ENCODE measurements at places on chromosomes 6 and 20. TPM values are rescaled to one million over a fixed set of nuclear protein-coding genes. Genes with fewer than 3 reads are reported as not detected.

Gene GPANK1
- total RNA-seq, result 20.0 TPM

Gene CLPSL2
- total RNA-seq, result not detected

Gene MAN1A1
- 24.8 TPM for total RNA-seq

Gene MAP3K7
- total RNA-seq, result 17.1 TPM

Gene PLN
- total RNA-seq, result 1,831 TPM

Gene TMC2
- not detected for total RNA-seq

DNA sequence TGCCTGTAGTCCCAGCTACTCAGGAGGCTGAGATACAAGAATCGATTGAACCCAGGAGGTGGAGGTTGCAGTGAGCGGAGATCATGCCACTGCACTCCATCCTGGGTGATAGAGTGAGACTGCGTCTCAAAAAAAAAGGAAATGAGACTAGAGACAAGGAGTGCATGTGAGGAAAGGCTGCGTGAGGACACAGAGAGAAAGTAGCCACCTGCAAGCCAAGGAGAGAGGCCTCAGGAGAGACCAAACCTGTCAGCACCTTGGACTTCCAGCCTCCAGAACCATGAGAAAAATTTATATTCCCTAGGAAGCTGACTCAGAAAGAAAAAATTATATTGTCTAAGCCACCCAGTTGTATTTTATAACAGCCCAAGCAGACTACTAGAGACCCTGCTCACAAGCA, 7.4 kb upstream of the BEND3 start:
- H3K4me1 ChIP-seq, result no peaks in the 10 kb centered on the region
- no peak for DNase-seq
- no peaks in the 10 kb centered on the region for H3K36me3 ChIP-seq
- no peak overlapping the region for H3K4me3 ChIP-seq
- no peaks in the 10 kb centered on the region for H3K27me3 ChIP-seq

DNA sequence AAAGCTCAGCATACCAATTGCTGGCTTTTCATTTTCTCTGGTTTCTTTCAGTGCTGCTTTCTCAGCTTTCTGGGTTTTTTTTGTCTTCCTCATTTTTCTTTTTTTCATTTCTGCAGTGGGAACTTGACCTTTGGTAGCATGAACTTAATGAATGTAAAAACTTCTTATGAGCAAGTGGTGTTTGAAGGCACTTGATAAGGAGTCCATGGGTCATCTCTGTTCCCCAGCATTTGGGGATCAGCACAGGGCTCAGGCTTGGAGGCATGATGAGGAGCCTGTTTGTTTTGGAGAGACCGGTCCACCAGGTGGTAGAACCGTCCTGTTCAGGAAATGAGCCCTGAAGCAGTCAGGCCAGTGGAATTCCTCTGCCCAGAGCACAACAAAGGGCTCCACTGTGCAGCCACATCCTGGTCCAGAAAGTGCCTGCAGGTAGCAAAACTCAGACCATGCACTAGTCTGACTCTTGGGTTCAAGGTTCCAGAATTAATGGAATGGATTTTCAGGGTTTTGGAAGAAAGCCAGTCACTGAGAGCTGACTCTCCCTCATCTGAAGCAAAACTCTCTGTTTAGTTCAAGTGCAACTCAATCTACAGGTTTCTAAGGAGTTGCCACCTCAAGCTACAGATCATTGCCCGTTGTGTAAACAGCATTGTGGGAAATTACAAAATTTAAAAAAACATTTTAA, 52.3 kb upstream of the ADGRF1 start:
- H3K36me3 ChIP-seq, result no peaks in the 10 kb centered on the region
- peaks cover 19% of the 10 kb centered on the region for H3K4me1 ChIP-seq
- H3K27me3 ChIP-seq, result no peaks in the 10 kb centered on the region
- no peak overlapping the region for H3K4me3 ChIP-seq
- DNase-seq, result no peak
- H3K27ac ChIP-seq, result no peak overlapping the region

GRCh38 chr6:136696238-136696637, 96.0 kb downstream of the MAP3K5 start:
- no peaks in the 10 kb centered on the region for H3K27me3 ChIP-seq
- no peak overlapping the region for H3K27ac ChIP-seq
- H3K4me1 ChIP-seq, result no peaks in the 10 kb centered on the region
- H3K36me3 ChIP-seq, result no peaks in the 10 kb centered on the region
- DNase-seq, result no peak
- H3K4me3 ChIP-seq, result no peak overlapping the region

DNA sequence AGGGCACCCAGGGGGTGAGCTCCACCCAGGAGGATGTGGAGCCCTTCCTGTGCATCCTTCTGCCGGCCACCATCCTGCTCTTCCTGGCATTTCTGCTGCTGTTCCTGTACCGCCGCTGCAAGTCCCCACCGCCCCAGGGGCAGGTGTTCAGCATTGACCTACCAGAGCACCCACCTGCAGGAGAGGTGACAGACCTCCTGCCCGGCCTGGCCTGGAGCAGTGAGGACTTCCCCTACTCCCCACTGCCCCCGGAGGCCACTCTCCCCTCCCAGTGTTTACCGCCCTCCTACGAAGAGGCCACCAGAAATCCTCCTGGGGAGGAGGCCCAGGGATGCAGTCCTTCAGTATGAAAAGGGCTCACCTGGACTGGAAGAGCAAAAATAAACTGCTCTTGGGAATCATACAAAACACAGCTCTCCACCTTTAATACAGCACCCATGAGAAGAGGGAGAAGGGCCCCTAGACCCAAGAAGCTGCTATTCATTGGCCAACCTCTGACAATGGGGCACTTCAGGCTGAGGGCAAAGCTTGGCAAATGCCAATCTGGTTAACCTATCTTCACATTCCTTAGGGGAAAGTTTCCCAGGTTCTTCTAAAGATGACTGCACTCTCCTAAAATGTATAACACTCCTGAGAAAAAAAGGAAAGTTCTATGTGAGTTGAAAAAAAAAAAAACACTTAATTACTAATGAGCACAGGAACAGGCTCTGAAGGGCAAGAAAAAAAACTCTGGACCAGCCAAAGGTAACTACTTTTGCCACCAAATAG, 5.0 kb downstream of the SMIM28 start:
- H3K4me3 ChIP-seq, result no peak overlapping the region
- no peak overlapping the region for H3K27ac ChIP-seq
- no peaks in the 10 kb centered on the region for H3K36me3 ChIP-seq
- no peaks in the 10 kb centered on the region for H3K27me3 ChIP-seq
- no peak for DNase-seq

DNA sequence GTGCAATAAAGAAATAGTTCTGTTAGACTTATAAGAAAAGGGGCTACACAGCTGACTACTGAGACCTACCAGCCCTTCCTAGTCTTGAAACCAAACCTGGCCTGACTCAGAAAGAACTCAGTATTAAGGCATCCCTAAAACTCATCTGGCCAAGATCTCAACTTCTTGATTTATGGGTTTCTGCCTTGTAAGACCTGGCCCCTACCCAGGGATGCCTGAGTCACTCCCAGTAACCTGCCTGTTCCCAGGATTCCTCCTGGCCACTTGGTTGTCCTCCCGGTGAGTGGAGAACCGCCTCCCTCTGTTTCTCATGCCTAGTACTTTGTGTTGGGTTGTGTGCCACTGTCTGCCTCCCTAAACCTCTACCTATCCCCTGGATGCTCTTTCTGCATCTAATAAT, 189.4 kb upstream of the PREP start:
- no peak overlapping the region for H3K4me3 ChIP-seq
- DNase-seq, result no peak
- H3K4me1 ChIP-seq, result peaks cover 8% of the 10 kb centered on the region
- H3K27ac ChIP-seq, result no peak overlapping the region
- H3K36me3 ChIP-seq, result no peaks in the 10 kb centered on the region

GRCh38 chr6:44022671-44023352, 104.4 kb downstream of the MRPL14 start:
- no peaks in the 10 kb centered on the region for H3K27me3 ChIP-seq
- H3K4me3 ChIP-seq, result no peak overlapping the region
- H3K36me3 ChIP-seq, result no peaks in the 10 kb centered on the region
- H3K4me1 ChIP-seq, result no peaks in the 10 kb centered on the region
- no peak overlapping the region for H3K27ac ChIP-seq

- H3K36me3 ChIP-seq, result no peaks in the 10 kb centered on the region
- H3K27me3 ChIP-seq, result no peaks in the 10 kb centered on the region
- no peaks in the 10 kb centered on the region for H3K4me1 ChIP-seq
- H3K27ac ChIP-seq, result no peak overlapping the region
- no peak overlapping the region for H3K4me3 ChIP-seq
- DNase-seq, result no peak
Observed at GRCh38 chr6:86203044-86203443, 560.4 kb upstream of the SYNCRIP start.

DNA sequence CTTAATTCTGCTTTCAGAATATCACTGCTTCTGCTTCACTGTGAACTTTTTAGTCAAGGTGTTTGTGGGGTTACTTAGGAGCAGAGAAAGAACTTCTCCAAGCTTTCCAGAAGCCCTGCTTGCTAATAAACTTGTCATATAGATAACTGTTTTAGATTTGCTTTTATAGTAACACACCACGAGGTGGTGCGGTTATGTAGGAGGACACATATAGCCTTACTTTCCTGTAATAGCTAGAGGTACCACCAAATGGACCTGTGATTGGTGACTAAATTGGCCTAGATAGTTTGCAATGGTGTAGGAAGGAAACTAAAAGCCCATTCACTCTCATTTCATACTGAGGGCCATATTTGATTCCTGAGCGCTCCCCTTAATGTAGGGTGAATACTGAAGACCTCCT, 52.3 kb upstream of the BCLAF1 start:
- no peaks in the 10 kb centered on the region for H3K4me1 ChIP-seq
- H3K36me3 ChIP-seq, result no peaks in the 10 kb centered on the region
- DNase-seq, result no peak
- no peak overlapping the region for H3K4me3 ChIP-seq

- no peaks in the 10 kb centered on the region for H3K36me3 ChIP-seq
- peak; percentile 77 for DNase-seq
- H3K27ac ChIP-seq, result peak overlapping the region; percentile 26
- no peaks in the 10 kb centered on the region for H3K27me3 ChIP-seq
- no peak overlapping the region for H3K4me3 ChIP-seq
Observed at GRCh38 chr20:4811661-4812181, 90.0 kb downstream of the PRND start.

GRCh38 chr6:136647363-136647852, 97.2 kb upstream of the MAP7 start:
- no peaks in the 10 kb centered on the region for H3K36me3 ChIP-seq
- no peak overlapping the region for H3K4me3 ChIP-seq
- no peak overlapping the region for H3K27ac ChIP-seq
- H3K4me1 ChIP-seq, result peaks cover 32% of the 10 kb centered on the region
- DNase-seq, result no peak

GRCh38 chr6:148845464-148845863, 98.6 kb downstream of the UST start:
- no peak for DNase-seq
- H3K27me3 ChIP-seq, result no peaks in the 10 kb centered on the region
- H3K27ac ChIP-seq, result no peak overlapping the region
- H3K4me1 ChIP-seq, result no peaks in the 10 kb centered on the region
- H3K4me3 ChIP-seq, result no peak overlapping the region
- no peaks in the 10 kb centered on the region for H3K36me3 ChIP-seq

DNA sequence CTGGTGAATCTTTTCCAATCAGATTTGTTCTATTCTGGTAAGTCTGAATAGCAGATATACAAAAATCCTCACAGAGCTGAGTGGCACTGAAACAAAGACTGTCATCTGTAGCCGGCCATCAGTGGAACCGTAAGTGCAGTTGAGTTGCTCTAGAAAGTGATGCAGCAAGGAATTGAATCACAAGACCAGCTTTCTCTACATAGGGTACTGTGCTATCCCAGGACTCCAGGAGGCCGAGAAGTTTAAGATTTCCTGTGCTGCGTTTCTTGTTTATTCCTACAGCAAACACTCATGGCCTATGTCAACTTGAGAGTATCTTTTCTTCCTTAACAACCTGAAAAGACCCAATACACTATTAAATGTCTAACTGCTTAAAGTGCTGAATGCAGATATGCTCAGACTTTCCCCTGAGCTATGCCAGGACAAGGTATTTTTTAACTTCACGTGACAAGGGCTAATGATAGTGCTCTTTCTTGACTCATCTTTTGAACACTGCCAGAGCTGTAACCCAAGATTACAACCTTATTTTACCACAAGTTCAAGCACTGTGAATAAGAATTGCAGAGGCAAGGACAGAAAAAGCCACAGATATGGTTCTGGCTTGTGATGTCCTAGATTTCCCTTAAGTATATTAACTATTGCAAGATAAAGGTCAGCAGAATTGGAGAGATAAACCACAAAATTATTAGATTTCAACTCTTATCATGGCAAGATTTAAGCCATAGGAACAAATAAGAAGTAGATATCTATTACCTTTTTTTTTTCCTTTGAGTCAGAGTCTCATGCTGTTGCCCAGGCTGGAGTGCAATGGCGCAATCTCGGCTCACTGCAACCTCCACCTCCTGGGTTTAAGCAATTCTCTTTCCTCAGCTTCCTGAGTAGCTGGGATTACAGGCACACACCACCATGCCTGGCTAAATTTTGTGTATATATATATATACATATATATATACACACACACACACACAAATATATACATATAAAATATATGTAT, 71.6 kb downstream of the GJA1 start:
- no peak for DNase-seq
- no peaks in the 10 kb centered on the region for H3K27me3 ChIP-seq
- no peak overlapping the region for H3K4me3 ChIP-seq
- H3K36me3 ChIP-seq, result no peaks in the 10 kb centered on the region
- no peak overlapping the region for H3K27ac ChIP-seq
- peaks cover 6% of the 10 kb centered on the region for H3K4me1 ChIP-seq

DNA sequence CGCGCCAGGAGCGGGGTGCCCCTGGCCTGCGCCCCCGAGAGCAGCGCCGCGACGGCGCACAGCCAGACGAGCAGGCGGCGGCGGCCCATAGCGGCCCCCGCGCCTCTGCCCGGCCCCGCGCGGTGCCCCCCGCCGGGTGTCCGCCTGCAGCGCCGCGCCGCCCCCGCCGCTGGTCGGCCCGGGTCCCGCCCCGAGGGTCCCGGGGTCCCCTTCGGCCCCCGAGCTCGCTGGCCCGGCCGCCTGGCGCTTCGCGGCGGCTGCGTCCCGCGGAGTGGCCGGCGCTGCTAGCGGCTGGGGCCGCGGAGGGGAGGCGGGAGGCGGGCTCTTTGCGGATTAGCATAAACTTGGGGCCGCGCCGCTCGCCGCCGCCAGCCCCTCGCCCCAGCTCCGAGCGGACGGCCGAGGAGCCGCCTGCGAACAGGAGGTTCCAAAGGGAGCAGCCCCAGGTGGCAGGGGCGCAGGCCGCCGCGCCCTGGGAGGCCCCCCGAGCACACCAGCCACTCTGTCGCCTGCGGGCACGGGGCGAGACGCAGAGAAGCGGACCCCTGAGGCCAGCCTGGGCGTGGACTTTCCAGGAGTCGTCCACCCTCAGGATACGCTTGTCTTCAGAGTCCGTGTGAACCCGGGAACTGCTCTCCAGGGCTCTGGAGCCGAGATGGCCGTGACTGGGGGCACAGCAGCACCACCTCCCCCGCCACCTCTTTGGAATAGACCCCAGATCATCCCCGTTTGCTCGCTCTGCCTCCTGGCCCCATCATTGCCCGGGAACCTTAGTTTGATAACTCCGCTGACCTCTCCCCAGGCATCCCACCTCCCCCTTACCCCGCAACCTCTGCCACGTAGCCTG, at the start of gene EMILIN3:
Gene EMILIN3, minus strand, starts transcription at position 273 of the 847 bp plus-strand sequence. Its CDS starts 184 bp downstream, at position 89.
- peak within 1 kb of the TSS; percentile 49 for H3K4me3 ChIP-seq
- peaks cover 22% of the 10 kb centered on the region for H3K4me1 ChIP-seq
- H3K27me3 ChIP-seq, result no peaks in the 10 kb centered on the region
- H3K36me3 ChIP-seq, result no peaks in the 10 kb centered on the region
- no peak within 1 kb of the TSS for H3K27ac ChIP-seq

- peak; percentile 62 for DNase-seq
- no peak overlapping the region for H3K4me3 ChIP-seq
- no peak overlapping the region for H3K27ac ChIP-seq
- peaks cover 19% of the 10 kb centered on the region for H3K4me1 ChIP-seq
- no peaks in the 10 kb centered on the region for H3K36me3 ChIP-seq
- H3K27me3 ChIP-seq, result no peaks in the 10 kb centered on the region
Observed at GRCh38 chr6:154653853-154654252, 79.4 kb upstream of the SCAF8 start.

GRCh38 chr20:45337367-45338120, 10.7 kb downstream of the SDC4 start:
- peaks cover 52% of the 10 kb centered on the region for H3K36me3 ChIP-seq
- H3K4me1 ChIP-seq, result peaks cover 70% of the 10 kb centered on the region
- H3K27me3 ChIP-seq, result no peaks in the 10 kb centered on the region
- DNase-seq, result no peak
